Stimulated activated CD4-positive, alpha-beta T cell treated with anti-CD3 and anti-CD28 coated beads, Interleukin-2, amount 100 ng/mL, for 48 hours (primary cell): ENCODE measurements at places on chromosomes 11 and 22.

GRCh38 chr11:72069200-72069599 lies 11.1 kb downstream of the NUMA1 start:
- DNase-seq, result no peak

DNA sequence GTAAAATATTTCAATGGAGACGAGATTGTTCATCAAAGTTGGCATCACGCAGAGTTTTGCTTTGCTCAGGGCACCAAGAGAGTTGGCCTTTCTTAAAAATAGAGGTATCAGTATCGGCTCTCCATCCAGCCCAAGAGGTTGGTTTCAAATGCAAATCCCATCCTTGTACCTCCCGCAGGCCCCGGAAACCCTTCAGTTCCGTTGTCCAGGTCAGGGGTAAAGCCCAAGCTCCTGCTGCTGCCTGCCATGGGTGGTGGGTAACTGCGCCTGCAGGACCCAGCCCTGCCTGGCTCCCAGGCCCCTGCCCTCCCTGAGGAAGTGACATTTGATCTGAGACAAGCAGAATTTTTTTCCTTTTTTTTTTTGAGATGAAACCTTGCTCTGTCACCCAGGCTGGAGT lies 49.3 kb upstream of the RTL6 start:
- DNase-seq, result no peak

DNA sequence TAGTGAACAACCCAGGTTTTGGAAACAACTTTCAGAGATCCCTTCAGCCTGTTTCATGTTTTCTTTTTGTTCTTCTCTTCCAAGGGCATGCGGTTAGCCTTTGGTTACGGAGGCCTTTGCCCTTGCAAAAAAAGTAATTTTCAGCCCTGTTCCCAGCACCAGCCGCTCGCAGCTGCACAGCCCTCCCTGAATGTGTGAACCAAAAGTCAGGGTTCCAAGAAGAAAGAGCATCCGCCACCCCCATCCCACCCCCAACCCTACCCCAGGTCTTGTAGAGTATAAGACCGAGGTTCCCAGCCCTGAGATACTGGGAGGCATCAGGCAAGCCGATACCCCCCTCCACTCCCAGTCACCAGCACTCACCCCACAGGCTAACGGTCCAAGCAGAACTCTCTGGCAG lies 56.4 kb downstream of the IGLL1 start:
- DNase-seq, result no peak

DNA sequence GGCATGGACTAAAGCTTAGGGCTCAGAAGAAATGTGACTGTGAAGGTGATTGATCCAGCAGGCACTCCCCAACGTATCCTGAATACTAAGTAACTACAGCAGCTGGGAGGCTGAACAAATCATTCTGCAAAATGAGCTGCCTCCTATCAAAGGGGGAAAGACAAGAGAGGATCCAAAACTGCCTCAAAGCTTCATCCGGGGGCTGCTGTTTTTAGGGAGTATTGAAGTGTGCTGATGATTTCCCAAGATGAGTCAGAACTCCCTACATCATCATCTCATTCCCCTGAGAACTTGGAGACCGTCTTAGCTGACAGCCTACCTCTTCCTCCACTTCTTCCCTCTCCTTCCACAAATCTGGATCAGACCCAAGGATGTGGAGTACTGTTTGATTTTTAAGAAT lies 108.4 kb upstream of the GRAMD1B start:
- DNase-seq, result no peak

DNA sequence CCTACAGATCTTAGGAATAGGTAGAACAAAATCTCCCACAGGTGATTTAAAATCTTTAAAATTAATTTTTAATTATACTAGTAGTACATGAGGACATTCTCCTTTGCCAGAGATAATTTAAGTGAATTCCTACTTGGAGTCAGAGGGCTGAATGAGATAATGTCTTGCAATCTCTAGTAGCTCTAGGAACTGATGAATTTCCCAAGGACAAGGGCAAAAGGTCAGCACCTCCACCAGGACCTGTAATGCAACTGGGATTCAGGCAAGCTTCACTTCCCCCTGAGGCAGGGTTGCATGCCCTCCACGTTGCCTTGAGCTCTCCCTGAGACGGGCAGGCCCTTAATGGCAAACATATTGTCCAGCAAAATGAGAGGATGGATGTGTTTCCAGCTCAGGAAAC lies 330.3 kb upstream of the PITPNB start:
- DNase-seq, result no peak

DNA sequence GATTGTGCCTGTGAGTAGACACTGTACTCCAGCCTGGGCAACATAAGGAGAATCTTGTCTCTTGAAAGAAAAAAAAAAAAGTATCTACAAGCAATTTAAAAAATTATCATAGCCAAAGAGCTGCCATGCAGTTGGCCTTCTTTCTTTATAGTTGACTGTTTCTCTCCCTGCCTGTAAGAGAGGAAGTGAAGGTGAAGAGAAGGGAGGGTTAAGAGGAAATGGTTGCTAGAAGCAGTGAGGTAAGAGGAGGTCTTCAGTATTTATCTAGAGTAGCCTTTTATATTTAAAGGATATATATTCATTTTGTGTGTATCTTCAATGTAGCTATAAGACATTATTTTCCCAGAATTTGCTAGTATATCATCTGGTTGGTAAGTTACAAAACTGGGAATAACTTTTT lies 217.9 kb downstream of the TMEM135 start:
- DNase-seq, result no peak

DNA sequence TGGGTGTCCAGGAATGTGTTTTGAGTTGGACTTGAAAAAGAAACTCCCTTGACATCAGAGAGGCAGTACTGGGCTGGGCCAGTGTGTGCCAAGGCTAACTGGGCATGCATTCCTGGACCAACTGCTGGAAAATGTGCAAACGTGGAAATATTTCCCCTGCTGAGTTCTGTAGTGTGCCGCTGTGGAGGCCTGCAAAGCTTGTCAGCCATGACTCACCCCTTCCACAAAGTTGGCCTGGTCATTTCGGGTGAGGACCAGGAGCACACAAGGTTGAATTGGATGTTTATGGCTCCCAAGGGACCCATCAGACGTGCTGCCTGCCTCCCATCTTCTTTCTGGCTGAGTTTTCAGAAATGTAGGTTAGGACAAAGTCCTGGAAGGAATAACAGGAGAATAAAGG lies 513.1 kb downstream of the MIAT start:
- no peak for DNase-seq

- no peak for DNase-seq
These were observed 5.2 kb downstream of the CCDC134 start for GRCh38 chr22:41805639-41806038.

GRCh38 chr22:25406510-25407210 lies 157.8 kb upstream of the GRK3 start:
- no peak for DNase-seq

- no peak for DNase-seq
These were observed 26.1 kb downstream of the APIP start for GRCh38 chr11:34890089-34890488.

DNA sequence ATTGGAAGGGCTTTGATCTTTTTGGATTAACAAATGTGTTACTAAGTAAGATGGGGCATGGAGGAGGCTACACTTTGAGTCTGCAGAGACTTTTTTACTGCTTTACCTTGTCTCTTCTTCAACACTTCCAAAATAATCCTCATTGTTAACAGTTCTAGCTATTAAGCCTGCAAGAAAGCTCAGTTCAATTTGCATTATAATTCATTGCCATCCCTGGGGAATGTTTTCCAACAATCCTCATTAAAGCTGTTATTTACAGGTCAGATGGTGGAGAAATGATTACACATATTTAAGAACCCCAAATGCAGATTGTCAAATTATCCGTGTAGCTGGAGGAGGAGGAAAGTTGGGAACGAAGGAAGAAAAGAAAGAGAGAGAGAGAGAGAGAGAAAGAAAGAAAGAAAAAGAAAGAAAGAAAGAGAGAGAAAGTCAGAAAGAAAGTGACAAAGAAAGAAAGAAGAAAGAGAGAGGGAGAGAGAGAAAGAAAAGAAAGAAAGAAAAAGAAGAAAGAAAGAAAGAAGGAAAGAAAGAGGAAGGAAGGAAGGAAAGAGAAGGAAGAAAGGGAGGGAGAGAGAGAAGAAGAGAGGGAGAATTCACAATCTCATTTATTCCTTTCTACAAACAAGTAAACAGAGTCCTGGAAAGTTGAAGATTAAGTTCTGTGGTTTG lies 443.9 kb downstream of the INSC start:
- no peak for DNase-seq
